ENCODE measurements at places on chromosomes 3 and 15.

- no peak for DNase-seq
Observed at GRCh38 chr3:182235504-182235903, 523.8 kb downstream of the SOX2 start.

GRCh38 chr3:150006794-150007193 lies 36.1 kb upstream of the PFN2 start:
- no peak for DNase-seq

GRCh38 chr15:69468241-69469121 lies 15.9 kb downstream of the RPLP1 start:
- DNase-seq: no peak

DNA sequence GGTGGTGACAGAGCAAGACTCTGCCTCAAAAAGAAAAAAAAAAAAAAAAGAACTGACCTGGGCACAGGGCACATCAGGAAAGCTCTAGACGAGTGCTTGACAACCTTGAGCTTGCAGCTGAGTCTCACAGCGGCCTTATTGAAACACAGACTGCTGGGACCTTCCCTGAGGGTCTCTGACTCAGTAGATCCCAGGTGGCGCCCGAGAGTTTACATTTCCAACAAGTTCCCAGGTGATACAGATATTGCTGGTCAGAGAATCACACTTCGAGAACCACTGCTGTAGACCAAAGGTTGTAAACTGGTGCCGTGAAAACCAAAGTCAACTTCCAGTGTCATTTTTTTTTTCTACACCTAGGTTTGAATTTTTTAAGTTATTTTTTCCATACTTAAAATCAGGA lies 573.2 kb upstream of the MDFIC2 start:
- DNase-seq: no peak

GRCh38 chr3:190092250-190092649 lies 28.4 kb downstream of the P3H2 start:
- DNase-seq: no peak

- DNase-seq: no peak
Observed at GRCh38 chr3:81390796-81391195, 370.6 kb downstream of the GBE1 start.

DNA sequence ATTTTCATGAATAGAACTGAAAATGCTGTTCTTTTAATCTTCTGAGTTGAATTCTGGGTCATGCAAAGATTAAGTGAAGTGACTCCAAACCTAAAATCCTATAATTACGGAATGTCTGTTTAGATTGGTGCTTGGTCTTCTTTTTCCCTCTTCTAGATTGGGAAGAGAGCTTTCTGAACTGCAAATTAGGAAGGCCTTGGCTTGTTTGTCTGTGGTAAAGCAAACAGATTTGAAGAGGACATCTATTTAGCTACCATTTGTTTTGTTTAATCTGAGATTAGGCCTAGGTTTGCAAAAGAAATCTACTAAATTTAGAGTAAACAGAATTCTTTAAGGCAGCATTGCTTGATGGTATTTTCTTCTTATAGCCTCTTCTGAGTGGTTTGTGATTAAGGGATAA lies 23.5 kb downstream of the PAQR9 start:
- no peak for DNase-seq

DNA sequence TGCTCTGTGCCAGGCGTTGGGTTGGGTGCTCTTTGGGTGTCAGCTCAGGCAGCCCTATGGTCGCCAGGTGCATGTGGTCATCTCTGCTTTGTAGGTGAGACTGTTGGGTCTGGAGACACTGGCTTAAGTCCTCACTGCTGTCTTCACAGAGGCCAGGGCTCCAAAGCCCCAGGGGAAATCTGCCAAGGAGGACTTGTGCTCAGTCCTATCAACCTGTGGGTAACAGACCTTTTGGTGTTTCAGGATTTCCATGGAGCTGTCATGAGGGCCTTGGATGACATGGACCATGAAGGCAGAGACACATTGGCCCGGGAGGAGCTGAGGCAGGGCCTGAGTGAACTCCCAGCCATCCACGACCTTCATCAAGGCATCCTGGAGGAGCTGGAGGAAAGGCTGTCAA lies 50.1 kb upstream of the NR2C2 start:
- DNase-seq: no peak

Data from left cardiac atrium (tissue), 4 donors.